NAMALWA (cell line): ENCODE measurements at places on chromosomes 13 and 19.

GRCh38 chr19:14048443-14049153 is 13.3 kb downstream of the PALM3 start:
- peak; percentile 83 for DNase-seq

DNA sequence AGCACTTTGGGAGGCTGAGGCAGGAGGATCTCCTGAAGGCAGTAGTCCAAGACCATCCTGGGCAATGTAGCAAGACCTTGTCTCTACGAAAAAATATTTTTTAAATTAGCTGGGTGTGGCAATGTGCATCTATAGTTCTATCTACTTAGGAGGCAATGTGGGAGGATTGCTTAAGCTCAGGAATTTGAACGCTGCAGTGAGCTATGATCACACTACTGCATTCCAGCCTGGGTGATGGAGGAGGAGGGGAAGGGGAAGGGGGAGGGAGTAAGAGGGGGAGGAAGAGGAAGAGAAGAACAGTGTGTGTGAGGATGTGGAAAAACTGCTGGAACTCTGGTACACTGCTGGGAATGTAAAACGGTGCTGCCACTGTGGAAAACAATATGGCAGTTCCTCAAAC is 9.2 kb upstream of the CLIP3 start:
- no peak for DNase-seq

GRCh38 chr19:55406091-55406825 is 1.3 kb downstream of the UBE2S start:
- DNase-seq, result no peak

DNA sequence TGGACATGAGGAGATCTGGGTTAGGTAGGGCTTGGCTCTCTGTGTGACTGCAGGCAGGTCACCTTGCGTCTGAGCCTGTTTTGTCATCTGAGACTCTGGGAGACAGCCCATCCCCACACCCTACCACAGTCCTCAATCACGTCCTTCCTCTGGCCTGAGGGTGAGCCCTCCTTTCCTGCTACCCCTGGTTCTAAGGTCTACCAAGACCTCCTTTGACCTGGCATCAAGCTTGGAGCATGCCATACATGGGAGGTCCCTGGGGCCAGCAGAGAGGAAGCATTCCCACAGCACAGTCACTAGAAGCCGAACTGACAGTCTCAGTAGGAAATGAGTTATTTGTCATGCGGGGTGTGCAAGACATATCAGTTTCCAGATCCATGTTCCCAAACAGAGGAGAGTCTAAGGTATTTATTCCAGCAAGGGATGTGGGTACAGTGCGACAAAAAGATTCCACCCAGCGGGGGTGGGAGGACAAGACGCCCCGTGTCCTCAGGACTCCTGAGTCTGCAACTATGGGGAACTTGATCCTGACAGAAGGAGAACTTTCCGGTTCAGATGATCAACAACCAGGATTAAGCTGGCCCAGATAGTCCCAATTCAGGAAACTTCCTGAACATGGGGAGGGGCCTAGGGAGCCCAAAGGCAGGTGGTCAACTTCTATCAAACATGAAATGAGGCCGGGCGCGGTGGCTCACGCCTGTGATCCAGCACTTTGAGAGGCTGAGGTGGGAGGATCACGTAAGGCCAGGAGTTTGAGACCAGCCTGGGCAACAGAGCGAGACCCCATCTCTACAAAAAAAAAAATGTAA is 9.5 kb downstream of the ARRDC2 start:
- DNase-seq, result no peak

GRCh38 chr13:32284927-32285632 is 30.1 kb downstream of the ZAR1L start:
- DNase-seq, result no peak
